ENCODE measurements at places on chromosomes 4 and X.

- no peak for DNase-seq
Measured at GRCh38 chr4:26462874-26463273, 27.4 kb downstream of the CCKAR start.

DNA sequence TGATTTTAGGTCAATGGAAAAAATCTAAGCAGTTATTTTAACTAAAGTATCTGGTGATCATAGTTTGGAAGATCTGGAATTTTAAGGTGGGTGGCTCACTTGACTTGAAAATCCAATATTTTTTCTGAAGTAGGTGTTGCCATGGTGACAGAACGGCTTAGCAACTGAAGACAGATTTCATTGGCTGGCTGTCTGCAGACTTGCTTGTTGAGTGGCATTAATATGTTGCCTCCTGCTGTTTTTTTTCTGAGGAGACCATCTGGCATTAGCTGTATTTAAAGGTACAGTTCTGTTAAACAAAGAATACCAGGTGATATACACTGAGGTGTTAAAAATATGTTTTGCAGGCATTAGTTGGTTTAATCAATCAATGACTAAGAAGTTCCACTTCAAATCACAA is 19.8 kb downstream of the CPE start:
- no peak for DNase-seq

DNA sequence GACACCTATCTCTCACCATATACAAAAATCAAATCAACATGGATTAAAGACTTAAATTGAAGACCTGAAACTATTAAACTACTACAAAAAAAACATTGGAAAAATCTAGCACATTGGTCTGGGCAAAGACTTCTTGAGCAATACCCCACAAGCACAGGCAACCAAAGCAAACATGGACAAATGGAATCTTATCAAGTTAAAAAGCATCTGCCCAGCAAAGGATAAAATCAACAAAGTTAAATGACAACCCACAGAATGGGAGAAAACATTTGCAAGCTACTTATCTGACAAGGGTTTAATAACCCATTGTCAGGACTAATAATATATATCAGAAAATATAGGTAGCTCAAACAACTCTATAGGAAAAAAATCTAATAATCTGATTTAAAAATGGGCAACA is 415.6 kb downstream of the KLHL13 start:
- DNase-seq = no peak

DNA sequence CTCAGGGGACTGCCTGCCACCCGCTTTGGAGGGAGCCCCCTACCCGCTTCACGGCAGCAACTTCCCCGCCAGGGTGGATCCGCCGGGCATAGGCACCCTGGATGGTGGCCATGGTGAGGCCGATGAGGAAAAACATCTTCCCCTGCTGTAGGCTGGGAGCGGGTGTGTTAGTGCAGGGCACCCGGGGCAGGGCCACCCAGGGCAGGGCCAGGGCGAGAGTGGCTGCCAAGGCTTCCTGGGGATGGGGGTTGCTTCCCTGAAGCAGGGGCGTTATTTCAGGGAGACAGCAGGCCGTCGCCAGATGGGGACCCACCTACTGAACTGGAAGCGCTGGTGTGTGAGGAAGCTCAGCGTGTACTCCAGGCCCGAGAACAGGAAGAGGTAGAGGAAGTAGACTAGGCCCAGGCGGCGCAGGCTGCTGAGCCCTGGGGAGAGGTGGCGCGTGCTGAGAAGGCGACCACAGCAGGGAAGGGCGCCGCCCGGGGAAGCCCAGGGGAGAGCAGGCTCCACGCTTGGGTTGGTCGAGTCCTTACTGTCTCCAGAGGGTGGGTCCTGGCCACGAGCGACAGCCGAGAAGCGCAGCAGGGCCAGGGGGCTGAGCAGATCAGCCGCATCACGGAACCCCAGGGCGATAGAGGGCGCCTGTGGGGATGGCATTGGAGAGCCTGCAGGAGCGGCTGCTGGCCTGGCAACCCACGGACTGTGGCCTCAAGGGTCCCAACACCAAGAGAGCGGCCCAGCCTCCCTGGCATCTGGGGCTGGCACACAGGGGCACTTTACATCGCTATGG is 31.5 kb downstream of the NOP14 start:
- DNase-seq = no peak

GRCh38 chr4:161721947-161722346 is 441.9 kb downstream of the FSTL5 start:
- no peak for DNase-seq

All from activated CD4-positive, alpha-beta T cell treated with anti-CD3 and anti-CD28 coated beads for 4 hours (primary cell).